HFFc6 (cell line): ENCODE measurements at places on chromosomes 7 and 10. TPM values are rescaled to one million over a fixed set of nuclear protein-coding genes. Genes with fewer than 3 reads are reported as not detected.

Gene CACNB2
- not detected in 3 replicates for total RNA-seq

Gene GBX1
- not detected in 3 replicates for total RNA-seq

Gene KCNH2
- total RNA-seq, result not detected in 2 replicates

Gene GPC2
- total RNA-seq, result 0.57 to 1.1 TPM (median 1.0 TPM) in 3 replicates

Gene UTF1
- total RNA-seq, result not detected in 2 replicates

Gene GPR26
- total RNA-seq, result not detected in 2 replicates

Gene WIPF3
- total RNA-seq, result not detected in 3 replicates

Gene SUN3
- 1.1 TPM in 1 of 2 replicates, not detected in the other for total RNA-seq

Gene CLEC2L
- total RNA-seq, result not detected in 3 replicates

Gene TMEM236
- total RNA-seq, result 0.10 to 0.12 TPM (median 0.10 TPM) in 3 replicates

Gene UCN3
- not detected in 2 replicates for total RNA-seq

DNA sequence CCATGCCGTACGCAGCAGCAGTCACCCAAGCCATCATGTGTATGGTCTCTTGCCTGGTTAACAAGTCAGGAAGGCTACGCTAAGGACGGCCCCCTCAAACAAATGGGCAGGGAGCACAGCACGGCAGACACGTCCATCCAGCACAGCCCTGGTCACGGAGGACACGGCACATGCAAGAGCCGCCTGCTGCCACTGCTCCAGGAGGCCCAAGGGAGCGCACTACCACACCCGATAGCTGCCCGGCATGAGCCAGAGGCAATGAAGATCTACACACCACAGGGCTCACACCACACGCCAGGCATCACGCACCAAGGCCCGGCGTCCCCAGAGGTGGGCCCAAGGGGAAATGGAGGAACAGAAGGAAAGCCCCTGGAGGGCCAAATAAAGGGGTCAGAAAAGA is 134.2 kb downstream of the MAD1L1 start:
- no peak overlapping the region for H3K27ac ChIP-seq
- peaks cover 2% of the 10 kb centered on the region; the same call in 1 of the 2 replicates for H3K27me3 ChIP-seq
- DNase-seq, result no peak

DNA sequence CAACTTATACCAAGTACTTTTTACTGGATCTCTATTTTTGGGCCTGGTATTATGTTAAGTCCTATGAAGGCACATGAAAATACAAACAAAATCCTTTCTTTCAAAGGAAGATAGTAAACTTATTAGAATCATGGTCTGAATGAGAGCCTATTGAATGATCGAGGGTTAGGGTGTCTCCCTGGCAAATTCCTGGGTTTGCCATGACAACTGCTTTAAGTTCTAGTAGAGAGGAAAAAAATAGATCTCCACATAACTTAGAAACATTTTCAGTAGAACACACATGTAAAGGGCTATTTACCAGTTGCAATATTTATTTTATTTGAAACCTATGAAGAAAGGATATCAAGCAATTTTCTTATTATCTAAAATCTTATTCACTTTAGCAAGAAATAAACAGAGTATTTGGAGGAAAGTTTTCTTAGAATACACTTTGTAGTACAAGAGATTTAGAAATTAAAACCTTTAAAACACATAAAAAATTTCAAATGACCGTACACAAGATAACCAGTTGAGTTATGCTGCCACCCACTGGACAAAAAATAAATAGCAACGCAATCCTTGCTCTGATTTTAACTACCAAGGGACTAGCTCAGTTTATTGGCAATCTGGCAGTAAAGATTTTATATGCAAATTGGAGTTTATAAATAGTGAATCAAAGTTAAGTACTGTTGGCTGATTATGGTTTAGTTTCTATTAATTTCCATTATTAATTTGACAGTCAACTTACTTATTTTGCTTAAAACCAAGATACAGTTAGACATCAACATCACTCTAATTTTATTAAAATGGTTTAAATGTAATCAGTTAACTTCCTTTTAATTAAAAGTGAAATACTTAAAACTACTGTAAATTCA is 33.9 kb downstream of the CACUL1 start:
- peaks cover 43% of the 10 kb centered on the region for H3K4me1 ChIP-seq
- no peaks in the 10 kb centered on the region for H3K27me3 ChIP-seq
- DNase-seq, result peak; percentile 53
- H3K36me3 ChIP-seq, result no peaks in the 10 kb centered on the region
- no peak overlapping the region for H3K4me3 ChIP-seq
- no peak overlapping the region for H3K27ac ChIP-seq

DNA sequence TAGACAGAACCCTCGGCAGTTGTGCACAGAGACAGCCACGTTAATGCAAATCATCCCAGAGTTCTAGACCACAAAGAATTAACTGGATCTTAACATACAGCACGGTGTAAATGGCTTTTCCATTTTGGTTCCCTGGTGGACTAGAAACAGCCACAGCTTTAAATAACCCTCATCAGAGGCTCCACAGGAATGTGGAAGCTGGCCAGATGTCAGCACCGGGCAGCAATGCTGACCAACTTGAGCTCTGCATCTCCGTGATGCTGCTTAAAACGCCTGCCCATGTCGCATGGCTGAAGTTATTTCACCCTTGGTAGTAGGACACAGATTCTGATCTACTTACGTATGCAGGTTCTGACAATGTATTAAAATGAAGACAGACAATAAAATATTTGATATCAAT is 24.5 kb downstream of the RSU1 start:
- peak; percentile 38 for DNase-seq
- no peaks in the 10 kb centered on the region for H3K27me3 ChIP-seq
- H3K4me1 ChIP-seq, result peaks cover 21% of the 10 kb centered on the region
- H3K36me3 ChIP-seq, result peaks cover 11% of the 10 kb centered on the region; the same call in 1 of the 2 replicates

GRCh38 chr10:72952642-72953158 is 1.9 kb downstream of the PLA2G12B start:
- H3K27me3 ChIP-seq, result peaks cover 24% of the 10 kb centered on the region
- no peak for DNase-seq
- no peak overlapping the region for H3K4me3 ChIP-seq
- H3K27ac ChIP-seq, result no peak overlapping the region
- no peaks in the 10 kb centered on the region for H3K4me1 ChIP-seq

DNA sequence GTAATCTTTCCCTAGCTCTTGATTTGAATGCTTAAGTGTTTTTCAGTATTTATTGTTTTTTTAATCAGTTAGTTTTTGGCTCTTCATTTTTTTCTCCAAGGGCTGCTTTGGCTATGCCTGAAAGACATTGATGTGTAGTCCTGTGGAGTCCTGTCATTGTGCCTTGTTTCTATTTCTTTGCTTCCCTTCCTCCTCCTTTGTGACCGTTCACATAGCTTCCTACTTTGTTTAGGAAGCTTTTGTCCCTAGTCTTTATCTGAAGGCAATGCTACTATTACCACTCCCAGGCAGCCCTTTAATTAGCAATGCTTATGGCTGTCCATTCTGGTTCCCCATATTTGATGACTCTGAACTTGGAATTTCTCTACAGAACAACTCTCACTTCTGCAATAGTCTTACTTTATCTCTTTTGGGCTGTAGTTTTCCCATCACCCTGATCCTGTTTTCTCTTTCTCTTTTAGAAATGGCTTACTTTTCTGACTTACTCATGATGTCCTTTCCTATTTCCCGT is 39.9 kb downstream of the ADCYAP1R1 start:
- DNase-seq, result no peak
- no peaks in the 10 kb centered on the region for H3K4me1 ChIP-seq
- H3K27me3 ChIP-seq, result peaks cover 9% of the 10 kb centered on the region; the same call in 1 of the 2 replicates
- no peak overlapping the region for H3K4me3 ChIP-seq
- no peak overlapping the region for H3K27ac ChIP-seq

DNA sequence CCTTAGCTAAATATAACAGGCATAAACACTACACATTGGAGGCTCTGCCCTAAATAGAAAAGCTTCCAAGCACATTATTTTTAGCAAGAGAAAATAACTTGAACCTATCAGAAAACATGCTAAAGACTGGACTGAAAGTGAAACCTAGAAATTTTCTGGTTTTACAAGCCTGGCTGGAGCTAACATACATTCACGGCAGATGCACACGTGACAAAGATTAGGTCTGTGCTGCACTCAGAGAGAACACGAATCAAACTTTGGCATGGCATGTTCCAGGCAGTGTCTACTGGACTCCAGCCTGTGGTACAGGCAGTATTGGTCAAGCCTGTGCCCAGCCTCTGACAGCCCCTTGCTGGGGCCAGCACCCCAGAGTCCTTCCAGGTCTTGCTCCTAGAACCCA is 94.1 kb upstream of the PCBD1 start:
- DNase-seq, result no peak
- no peak overlapping the region for H3K27ac ChIP-seq
- H3K4me3 ChIP-seq, result peak overlapping the region; percentile 48
- no peaks in the 10 kb centered on the region for H3K36me3 ChIP-seq

- peaks cover 21% of the 10 kb centered on the region for H3K4me1 ChIP-seq
- no peak overlapping the region for H3K27ac ChIP-seq
- H3K27me3 ChIP-seq, result peaks cover 5% of the 10 kb centered on the region
- H3K36me3 ChIP-seq, result no peaks in the 10 kb centered on the region
- DNase-seq, result no peak
These were observed 151.5 kb upstream of the COL1A2 start for GRCh38 chr7:94243066-94243711.

- DNase-seq, result no peak
- no peak overlapping the region for H3K27ac ChIP-seq
- H3K4me3 ChIP-seq, result peak overlapping the region; percentile 75
- no peaks in the 10 kb centered on the region for H3K36me3 ChIP-seq
- H3K4me1 ChIP-seq, result peaks cover 71% of the 10 kb centered on the region
These were observed 3.2 kb upstream of the VGF start for GRCh38 chr7:101168412-101169049.

DNA sequence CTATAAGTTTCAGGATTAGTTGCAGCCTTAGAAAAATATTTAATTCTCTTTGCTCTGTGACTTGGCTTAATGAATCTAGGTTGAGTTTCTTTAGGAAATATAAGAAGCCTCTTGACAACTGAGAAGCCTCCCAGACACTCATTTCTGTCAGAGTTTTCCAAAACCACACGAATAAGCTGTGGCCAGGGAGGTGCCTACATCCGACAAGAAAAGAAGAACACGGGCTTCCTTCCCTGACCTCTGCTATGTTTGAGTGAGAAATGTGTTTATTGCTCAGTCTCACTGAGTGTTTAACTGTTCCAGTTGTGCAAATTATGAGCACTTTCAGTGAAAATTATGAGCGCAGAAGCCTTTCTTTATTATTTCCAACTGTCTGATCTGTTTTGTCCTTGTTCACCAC is 105.0 kb downstream of the TRIL start:
- peaks cover 31% of the 10 kb centered on the region for H3K4me1 ChIP-seq
- H3K36me3 ChIP-seq, result no peaks in the 10 kb centered on the region
- peaks cover 11% of the 10 kb centered on the region for H3K27me3 ChIP-seq
- H3K4me3 ChIP-seq, result peak overlapping the region; percentile 74; the same call in 1 of the 2 replicates

DNA sequence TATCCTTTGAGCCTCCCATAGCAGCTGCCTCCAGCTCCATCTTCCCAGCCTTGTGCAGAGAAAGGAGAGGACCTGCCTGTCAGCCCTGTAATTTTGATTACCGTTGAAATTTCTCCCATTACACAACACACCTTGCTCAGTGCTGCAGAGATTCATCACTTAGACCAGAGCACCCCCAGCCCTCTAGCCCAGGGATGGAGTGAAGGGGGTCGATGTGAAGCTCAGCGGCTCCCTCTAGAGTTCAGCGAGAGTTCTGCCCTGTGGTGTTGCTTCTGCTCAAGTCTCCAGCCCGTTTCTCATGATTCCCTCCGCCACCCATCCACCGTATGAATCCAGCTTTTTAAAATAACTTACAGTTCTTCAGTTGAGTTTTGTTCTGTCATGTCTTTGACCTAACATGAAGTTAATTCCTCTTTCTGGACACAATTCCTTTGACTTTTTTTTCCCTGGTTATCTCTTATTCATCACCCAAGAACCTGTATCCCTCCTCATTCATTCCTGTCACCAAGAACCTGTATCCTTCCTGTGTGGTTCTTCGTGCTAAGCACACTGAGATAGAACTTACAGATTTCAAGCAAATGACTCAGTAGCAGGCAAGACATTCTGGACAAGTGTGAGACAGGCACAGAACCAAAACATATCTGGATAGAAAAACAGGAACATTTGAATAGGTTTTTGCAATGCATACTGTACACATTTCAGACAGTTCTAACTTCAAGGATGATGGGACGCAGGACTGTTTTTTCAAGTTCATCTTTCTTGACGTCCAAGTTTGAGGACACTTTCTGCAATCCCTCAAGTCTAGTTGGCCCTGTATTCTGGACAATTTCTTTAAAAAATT is 35.0 kb upstream of the ZNF32 start:
- no peaks in the 10 kb centered on the region; the same call in 1 of the 2 replicates for H3K27me3 ChIP-seq
- peaks cover 10% of the 10 kb centered on the region for H3K36me3 ChIP-seq
- H3K27ac ChIP-seq, result peak overlapping the region; percentile 50
- H3K4me3 ChIP-seq, result no peak overlapping the region

- peaks cover 17% of the 10 kb centered on the region for H3K4me1 ChIP-seq
- H3K27ac ChIP-seq, result no peak overlapping the region
- H3K36me3 ChIP-seq, result peaks cover 7% of the 10 kb centered on the region; the same call in 1 of the 2 replicates
These were observed 99.0 kb upstream of the CYP26C1 start for GRCh38 chr10:92961638-92962037.

GRCh38 chr7:51246258-51247245 is 70.1 kb downstream of the COBL start:
- no peaks in the 10 kb centered on the region; the same call in 1 of the 2 replicates for H3K27me3 ChIP-seq
- H3K4me1 ChIP-seq, result no peaks in the 10 kb centered on the region
- no peak overlapping the region for H3K4me3 ChIP-seq
- H3K27ac ChIP-seq, result no peak overlapping the region

GRCh38 chr7:90752051-90752450 is 155.9 kb downstream of the CDK14 start:
- H3K36me3 ChIP-seq, result peaks cover 16% of the 10 kb centered on the region
- H3K27ac ChIP-seq, result no peak overlapping the region
- no peak overlapping the region for H3K4me3 ChIP-seq
- H3K4me1 ChIP-seq, result peaks cover 50% of the 10 kb centered on the region
- no peak for DNase-seq
- H3K27me3 ChIP-seq, result no peaks in the 10 kb centered on the region; the same call in 1 of the 2 replicates

DNA sequence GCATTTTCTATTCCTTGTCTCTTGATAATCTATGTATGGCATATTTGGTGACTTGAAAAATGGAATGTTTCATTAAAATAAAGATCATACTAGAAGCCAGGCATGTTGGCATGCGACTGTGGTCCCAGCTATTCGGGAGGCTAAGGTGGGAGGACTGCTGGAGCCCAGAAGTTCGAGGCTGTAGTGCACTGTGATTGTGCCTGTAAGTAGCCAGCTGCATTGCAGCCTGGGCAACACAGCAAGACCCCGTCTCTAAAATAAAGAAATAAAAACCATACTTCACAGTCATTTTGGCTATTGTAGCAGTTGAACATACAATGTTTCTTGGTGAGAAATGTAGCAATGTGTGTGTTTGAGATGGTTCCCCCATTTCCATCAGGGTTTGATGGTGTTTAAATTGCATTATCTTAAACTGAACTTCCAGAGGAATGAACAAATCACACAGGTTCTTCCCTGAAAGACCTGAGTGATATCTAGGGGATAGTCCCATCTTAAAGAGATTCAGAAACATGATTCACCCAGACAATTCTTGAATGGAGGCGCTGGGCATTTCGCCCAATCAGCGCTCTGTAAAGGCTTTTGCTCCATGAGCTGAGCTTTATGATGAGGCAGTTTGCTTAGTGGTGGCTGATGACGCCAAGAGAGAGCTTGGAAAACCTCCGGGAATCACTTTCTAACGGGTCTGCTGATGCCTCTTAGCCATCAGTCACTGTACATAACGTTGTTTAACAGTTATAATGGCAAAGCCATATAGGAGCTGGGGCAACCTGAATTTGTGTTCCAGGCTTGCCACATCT is 19.4 kb upstream of the BTBD16 start:
- H3K27me3 ChIP-seq, result no peaks in the 10 kb centered on the region; the same call in 1 of the 2 replicates
- H3K4me3 ChIP-seq, result no peak overlapping the region
- no peaks in the 10 kb centered on the region for H3K4me1 ChIP-seq
- H3K27ac ChIP-seq, result no peak overlapping the region
- DNase-seq, result no peak

- no peaks in the 10 kb centered on the region for H3K27me3 ChIP-seq
- H3K4me1 ChIP-seq, result no peaks in the 10 kb centered on the region
These were observed 10.1 kb downstream of the ATXN7L1 start for GRCh38 chr7:105866102-105866801.
